Caudate nucleus (tissue), 63 donors: ENCODE measurements at places on chromosomes 5 and 9.

DNA sequence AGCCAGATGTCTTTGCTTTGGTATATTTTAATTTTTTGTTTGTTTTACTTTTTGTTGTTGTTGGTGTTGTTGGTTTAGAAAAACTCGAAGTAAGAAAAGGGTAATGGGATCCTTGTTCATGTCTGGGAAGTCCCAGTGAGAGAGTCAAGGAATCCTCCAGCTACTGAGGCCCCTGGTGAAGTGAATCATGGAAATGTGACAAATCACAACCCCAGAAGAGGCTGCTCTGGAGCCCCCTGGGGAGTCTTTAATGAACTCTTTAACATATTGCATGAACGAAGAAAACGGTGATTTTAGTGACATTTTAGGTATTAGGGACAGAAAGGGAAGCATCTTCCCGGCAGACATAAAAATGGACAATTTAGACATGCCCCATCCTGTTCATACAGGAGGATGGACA, 41.3 kb downstream of the TMEM174 start:
- DNase-seq = no peak

DNA sequence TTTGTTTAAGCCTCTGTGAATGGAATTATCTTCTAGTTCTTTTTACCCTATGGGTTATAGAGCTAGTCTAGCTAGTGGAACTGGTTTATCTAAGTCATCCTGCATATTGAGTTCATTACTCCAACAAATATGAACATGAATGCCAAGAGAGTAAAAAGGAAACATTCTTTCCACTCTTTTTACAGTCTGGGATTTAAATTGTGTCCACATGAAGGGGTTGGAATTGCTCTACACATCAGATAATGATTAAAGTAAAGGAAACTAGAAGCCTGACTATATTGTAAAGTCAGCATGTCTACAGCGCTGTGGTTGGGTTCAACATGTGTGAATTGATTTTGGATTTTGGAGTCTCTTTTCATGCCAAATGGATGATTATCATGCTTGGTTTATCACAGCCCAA, 173.1 kb downstream of the CCDC171 start:
- DNase-seq = no peak

DNA sequence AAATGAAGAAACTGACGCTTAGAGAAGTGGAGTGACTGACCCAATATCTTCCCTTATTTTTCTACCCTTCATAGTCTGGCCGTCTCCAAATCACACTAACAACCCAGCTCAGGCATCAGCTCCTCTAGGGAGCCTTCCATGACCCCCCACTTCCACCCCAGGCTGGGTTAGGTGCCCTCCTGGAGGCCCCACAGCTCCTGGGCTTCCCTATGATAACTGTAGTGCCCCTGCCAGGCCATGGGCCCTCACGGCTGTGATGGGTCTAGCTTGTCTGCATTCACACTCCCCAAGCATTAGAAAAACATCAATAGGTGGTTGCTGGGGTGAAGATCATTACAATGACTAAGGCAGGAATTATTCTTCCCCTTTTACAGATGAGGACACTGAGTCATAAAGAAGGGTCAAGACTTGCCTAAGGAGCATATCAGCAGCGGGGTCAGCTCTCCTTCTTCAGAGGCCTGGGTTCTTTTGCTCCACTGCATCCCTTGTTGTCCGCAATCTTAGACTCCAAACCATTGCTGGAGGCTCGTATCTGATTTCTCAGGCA, 7.3 kb downstream of the CORO2A start:
- no peak for DNase-seq

DNA sequence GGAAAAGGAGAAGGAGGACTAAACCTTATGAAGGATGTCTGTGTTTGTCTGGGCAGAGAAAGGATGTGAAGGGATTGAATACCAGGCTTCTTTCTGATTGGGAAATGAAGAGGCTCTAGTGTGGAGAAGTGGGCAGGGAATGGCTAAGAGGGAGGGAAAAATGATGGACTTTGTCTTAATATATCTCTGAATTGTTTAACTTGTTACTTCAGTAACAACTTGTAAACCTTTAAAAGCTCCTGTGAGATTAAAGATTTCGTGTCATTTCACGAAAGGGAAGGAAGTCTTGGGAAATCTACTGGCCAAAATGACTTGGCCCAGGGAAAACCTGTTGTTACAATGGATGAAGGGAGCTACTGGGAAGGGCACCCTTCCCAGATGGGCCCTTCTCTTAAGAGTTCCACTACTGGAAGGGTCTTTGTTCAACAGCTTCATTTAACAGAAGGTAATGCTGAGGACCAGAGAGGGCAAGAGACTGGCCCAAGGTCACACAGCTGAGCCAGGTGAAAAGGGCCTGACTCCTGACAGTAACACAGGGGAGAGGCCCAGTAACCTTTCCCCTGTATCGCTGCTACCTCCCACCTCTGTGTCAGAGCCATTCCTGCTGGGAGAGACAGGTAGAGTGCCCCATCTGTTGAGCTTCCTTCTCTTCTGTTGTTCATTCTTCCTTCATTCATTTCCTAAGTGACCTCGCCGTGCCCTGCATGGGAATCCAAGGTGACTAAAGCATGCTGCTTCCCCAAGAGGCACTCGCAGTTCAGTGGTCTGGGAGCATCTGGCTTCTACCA, 5.1 kb upstream of the TCOF1 start:
- DNase-seq = no peak

DNA sequence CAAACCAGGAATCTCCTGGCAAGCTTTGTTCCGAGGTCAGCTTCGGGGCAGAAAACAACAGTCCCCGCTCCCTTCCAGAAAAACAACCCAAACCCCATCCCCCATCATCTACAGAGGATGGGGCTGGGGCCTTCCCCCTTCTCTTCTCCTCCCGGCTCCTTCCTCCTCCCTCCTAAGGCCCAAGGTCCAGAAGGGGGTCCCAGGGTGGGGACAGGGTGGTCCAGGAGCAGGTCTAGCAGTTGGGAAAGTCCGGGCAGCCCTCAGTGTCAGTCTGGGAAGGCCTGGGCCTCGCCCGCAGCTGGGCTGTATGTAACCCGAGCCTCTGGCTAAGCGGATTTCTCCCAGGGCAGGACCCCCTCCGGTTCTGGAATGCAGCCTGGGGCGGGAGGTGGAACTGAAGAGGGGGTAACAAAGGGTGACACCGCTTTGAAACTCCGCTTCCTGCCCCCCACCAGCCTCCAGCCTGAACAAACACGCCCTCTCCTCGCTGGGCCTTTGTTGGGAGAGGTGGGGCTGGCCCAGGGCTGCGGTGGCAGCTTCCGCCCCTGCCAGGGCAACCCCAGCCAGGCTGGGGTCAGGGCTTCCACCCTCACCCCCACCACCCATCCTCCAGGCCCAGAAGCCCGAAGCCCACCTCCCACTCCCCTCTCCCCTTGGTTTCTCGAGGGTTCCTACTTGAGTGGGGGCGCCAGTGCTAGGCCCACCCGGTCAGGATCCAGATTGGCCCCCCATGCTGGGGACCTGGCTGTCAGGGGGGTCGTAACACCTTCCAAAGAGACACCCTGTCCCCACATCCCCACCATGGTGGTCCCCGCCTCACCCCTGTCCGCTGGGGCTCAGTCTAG, 63.5 kb downstream of the C9orf50 start:
- no peak for DNase-seq

GRCh38 chr9:4936823-4937222, 48.2 kb upstream of the JAK2 start:
- no peak for DNase-seq

DNA sequence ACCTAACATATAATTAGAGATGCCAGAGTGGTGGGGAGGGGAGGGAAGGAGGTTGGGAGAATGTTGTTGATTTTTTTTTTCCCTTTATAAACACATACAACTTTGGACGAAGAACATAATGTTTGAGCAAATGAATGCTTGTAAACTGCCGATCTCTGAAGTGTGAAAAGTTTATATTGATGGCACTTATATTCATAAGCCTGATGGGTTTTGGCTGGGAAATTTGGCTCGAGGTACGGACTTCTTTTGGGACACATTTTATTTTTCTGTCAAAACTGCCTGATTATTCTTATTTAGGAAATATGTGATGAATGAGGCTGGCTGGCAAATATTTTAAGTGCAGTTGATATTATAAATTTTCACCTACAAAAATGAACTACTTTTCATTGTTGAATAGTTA, 9.9 kb downstream of the DAPK1 start:
- DNase-seq = no peak

DNA sequence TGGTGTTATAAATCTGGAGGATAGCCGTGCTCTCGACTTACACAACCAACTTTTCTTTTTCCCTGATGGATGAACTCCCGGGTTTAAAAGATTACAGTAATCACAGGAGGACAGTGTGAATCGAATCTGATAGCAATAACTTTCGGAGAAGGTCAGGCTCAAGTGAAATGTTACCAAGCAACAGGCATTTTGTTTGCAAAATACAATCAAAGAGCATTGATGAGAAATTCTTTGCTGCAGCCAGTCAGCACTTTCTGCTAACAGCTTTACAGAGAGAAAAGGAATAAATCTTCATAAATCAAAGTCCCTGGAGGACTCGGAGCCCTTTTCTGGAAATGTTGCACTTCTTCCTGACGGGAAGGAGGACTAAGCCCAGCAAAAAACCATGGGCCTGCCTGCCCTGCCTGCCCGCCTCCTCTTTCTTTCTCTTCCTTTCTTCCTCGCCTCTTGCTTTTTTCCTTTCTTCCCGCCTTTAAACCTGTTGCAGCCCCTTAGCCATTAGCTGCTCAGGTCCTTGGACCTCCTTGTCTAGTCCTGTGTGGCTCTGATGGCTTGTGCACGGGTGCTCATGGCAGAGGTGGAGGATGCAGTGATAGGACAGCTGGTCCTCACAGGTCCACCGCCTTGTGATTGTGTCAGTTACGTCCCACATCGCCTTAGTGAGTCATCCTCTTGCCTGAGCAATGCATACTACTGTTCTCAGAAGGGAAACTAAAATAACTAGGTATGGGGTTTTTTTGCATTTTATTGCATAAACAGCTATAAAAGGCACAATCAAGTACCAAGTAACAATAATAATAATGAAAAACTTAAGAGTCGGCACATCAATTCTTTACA, 6.2 kb downstream of the DMRT3 start:
- DNase-seq = no peak

GRCh38 chr5:50320131-50320749, 120.8 kb downstream of the EMB start:
- no peak for DNase-seq

DNA sequence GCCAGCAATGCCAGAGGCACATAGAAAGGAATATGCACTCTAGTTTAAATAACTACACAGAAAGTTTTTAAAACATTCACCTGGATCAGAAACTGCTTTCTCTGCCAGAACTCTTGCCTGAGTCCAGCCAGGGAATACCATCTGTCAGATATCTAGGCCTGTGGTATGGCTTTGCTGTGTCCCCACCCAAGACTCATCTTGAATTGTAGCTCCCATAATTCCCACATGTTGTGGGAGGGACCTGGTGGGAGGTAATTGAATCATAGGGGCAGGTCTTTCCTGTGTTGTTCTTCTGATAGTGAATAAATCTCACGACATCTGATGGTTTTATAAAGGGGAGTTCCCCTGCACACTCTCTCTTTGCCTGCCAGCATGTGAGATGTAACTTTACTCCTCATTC, 41.5 kb upstream of the KCNV2 start:
- DNase-seq = no peak
